Colonic mucosa (tissue), 4 donors: ENCODE measurements at places on chromosomes 16 and 17.

DNA sequence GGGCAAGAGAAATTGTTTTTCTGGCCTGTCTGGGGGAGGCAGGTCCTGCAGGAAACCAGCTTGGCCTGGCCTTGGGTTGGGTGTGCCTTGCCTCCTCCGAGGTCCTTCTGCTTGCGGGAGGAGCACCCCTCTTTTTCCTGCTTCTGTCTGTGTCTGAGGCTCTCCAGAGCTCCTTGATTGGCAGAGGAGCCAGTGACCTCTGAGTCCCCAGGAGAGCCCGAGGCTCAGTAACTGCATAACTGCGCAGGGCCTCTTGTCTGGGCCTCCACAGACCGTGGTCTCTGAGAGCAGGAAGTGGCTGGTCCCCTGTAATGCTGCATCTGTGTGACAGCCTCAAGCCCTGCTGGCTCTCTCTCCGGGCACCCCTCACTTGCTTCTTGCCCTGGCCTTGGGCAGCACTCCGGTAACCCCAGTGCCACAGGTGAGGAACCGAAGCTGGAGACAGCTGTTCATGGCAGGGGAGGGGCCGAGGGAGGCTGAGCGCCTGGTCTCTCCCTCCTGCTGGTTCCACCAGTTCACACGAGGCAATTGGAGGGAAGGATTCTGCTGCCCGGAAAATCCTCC lies 1.6 kb downstream of the CAPN15 start:
- DNase-seq, result no peak

DNA sequence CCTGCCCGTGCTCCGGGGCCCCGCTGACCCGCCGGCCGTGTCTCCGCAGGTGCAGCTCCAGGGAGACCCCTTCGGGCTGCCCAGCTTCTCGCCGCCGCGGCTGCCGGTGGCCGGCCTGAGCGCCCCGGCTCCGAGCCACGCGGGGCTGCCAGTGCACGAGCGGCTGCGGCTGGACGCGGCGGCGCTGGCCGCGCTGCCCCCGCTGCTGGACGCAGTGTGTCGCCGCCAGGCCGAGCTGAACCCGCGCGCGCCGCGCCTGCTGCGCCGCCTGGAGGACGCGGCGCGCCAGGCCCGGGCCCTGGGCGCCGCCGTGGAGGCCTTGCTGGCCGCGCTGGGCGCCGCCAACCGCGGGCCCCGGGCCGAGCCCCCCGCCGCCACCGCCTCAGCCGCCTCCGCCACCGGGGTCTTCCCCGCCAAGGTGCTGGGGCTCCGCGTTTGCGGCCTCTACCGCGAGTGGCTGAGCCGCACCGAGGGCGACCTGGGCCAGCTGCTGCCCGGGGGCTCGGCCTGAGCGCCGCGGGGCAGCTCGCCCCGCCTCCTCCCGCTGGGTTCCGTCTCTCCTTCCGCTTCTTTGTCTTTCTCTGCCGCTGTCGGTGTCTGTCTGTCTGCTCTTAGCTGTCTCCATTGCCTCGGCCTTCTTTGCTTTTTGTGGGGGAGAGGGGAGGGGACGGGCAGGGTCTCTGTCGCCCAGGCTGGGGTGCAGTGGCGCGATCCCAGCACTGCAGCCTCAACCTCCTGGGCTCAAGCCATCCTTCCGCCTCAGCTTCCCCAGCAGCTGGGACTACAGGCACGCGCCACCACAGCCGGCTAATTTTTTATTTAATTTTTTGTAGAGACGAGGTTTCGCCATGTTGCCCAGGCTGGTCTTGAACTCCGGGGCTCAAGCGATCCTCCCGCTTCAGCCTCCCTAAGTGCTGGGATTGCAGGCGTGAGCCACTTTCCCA lies 5.9 kb downstream of the CTF1 start:
- DNase-seq, result peak; percentile 67

DNA sequence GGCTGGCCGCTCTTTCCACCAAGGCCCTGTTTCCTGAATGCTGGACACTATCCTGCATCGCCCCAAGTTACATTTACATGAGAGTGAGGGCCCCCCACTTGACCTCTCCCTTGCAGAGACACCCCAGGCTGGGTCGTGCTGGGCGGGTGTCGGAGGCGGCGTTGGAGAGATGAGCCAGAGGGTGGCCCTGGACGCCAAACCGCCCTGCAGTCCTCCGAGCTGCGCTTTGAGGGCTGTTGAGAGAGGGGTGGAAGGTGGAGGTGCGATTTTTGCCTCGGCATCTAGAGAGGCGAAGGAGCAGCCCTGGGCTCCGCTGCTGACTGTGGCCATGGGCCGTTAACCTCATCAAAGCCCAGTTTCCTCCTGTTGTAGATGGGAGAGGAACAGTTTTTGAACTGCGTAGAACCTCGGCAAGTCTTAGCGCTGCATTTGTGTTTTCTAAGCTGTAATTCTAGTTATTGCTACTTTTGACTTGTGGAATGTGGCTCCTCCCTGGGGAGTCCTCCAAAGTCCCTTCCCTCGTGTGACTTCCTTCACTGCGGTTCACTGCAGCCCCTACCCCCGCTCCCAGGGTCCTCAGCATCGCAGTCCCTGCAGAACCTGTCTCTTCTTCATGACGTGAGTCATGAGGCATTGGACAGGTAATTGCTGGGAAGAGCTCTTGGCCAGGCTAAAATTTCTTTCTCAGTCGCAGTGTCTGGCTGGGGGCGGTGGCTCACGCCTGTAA lies 986 bp upstream of the ELOB start:
- peak; percentile 38 for DNase-seq

GRCh38 chr17:74598346-74599022 lies 6.4 kb upstream of the CD300LD start:
- DNase-seq, result no peak

- no peak for DNase-seq
Observed at GRCh38 chr16:85910854-85911247, 11.9 kb downstream of the IRF8 start.
